ENCODE measurements at places on chromosomes 13 and 19.

DNA sequence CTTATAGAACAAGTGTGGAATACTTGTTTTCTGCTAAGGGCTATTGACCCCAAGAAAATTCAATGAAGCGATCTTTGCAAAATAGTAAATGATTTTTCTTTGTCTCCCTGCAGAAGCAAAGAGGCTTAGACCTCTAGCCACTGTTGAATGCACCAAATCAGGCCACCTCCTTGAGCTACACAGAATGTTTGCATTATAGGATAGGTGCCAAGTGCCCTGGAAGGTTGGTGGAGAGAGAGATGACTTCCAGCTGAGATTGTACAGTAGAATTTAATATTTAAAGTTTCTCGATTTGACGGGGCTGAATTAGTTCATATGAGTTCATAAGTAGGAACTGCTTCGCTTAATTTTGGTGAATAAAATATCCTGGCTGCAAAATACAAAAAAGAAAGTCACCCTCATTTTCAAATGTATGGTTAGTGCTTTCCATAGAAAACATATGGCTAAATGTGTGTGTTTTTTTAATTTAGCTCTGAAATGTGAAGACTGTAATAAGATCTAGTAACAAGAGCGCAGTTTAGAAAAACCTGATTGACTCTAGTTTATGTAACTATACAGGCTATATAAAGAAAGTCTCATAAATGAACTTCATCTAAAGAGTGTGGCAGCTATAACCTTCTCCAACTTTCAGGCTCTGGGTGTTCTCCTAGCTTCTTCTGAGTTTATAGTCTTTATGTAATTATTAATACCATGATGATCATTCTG, 41.6 kb downstream of the LRCH1 start:
- peaks cover 65% of the 10 kb centered on the region for H3K4me1 ChIP-seq
- peaks cover 5% of the 10 kb centered on the region for H3K27me3 ChIP-seq
- no peak overlapping the region for H3K4me3 ChIP-seq
- no peak overlapping the region for H3K27ac ChIP-seq

GRCh38 chr19:48629599-48630295, 7.4 kb downstream of the DBP start:
- no peak overlapping the region for H3K27ac ChIP-seq
- no peaks in the 10 kb centered on the region for H3K27me3 ChIP-seq
- peaks cover 17% of the 10 kb centered on the region for H3K4me1 ChIP-seq
- DNase-seq: peak; percentile 77
- H3K4me3 ChIP-seq: no peak overlapping the region

DNA sequence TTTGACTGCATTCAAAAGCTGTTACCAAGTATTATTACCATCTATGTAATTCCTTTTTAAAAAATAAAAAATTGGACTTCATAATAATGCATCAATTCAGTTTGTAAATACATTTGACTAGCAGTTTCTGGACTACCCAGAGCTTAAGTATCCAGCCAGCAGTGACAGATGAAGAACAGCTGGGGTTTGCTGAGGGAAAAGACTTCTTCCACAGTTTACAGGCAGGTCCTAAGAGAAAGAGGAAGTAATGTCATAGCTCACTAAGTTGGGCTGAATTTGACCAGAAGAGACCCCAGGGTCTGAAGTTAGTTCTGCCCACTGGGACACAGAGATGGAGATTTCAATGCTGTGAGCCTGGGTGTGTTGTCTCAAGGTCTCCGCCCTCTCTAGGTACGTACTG, 96.4 kb downstream of the MBNL2 start:
- no peak for DNase-seq
- H3K27ac ChIP-seq: no peak overlapping the region
- H3K4me3 ChIP-seq: no peak overlapping the region
- no peaks in the 10 kb centered on the region for H3K27me3 ChIP-seq
- no peaks in the 10 kb centered on the region for H3K4me1 ChIP-seq
- H3K36me3 ChIP-seq: no peaks in the 10 kb centered on the region

GRCh38 chr19:16327911-16328823, 3.5 kb downstream of the KLF2 start:
- H3K4me3 ChIP-seq: peak overlapping the region; percentile 87
- H3K4me1 ChIP-seq: peaks cover 48% of the 10 kb centered on the region
- DNase-seq: peak; percentile 89
- peak overlapping the region; percentile 77 for H3K27ac ChIP-seq
- H3K36me3 ChIP-seq: peaks cover 32% of the 10 kb centered on the region
- H3K27me3 ChIP-seq: peaks cover 19% of the 10 kb centered on the region

DNA sequence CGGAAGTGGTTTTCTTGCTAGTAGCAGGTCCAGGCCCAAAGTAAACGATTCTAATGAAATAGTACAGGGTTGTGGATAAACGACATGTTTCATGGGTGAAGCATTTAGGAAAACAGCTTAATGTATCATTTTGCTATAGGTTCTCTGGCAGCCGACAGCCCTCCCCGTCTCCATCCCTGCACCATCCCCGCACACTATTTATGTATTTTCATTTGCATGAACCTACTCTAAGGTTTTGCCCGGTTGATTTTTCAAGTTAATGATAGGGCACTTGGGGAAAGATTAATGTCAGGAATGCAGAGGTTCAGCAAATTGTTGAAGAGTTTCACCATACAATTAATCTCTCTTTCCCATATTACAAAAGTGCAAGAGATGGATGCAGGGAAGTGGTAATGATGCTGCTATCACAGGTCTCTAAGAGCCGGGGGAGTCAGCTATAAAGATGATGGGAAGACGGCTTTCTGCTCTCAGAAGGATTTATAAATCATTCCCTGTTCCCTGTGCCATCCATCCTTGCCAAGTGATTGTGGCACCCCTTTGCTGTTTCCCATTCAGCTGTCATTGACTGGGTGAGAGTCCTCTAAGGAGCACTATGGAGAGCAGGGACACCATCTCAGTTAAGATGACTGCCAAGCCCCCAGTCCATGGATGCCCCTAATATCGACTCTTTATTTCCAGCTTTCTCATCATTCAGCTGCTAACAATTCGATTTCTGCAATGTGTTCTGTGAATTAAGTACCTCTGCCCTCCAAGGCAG, 186.3 kb downstream of the IRS2 start:
- no peaks in the 10 kb centered on the region for H3K36me3 ChIP-seq
- no peak overlapping the region for H3K27ac ChIP-seq
- no peak overlapping the region for H3K4me3 ChIP-seq
- H3K4me1 ChIP-seq: no peaks in the 10 kb centered on the region

DNA sequence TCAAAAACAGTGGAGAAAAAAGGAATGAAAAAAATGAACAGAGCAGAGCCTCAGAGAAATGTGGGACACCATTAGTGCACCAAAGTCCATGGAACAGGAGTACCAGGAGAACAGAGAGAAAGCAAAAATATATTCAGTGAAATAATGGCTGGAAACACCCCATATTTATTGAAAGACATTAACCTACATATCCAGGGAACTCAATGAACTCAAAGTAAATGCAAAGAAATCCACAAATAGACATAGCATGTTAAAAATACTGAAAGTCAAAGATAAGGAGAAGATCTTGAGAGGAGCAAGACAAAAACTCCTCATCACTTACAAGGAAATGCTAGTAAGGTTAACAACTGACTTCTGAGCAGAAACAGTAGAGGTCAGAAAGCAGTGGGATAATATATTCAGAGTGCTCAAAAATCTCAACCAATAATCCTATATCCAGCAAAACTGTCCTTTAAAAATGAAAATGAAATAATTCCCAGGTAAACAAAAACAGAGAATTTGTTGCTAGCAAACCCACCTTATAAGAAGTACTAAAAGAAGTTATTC, 35.6 kb downstream of the METTL21C start:
- no peaks in the 10 kb centered on the region for H3K27me3 ChIP-seq
- DNase-seq: no peak
- H3K4me3 ChIP-seq: no peak overlapping the region
- H3K4me1 ChIP-seq: no peaks in the 10 kb centered on the region
- no peak overlapping the region for H3K27ac ChIP-seq

GRCh38 chr13:33213797-33214196, 71.8 kb downstream of the STARD13 start:
- DNase-seq: no peak
- H3K4me3 ChIP-seq: no peak overlapping the region
- H3K36me3 ChIP-seq: no peaks in the 10 kb centered on the region
- H3K4me1 ChIP-seq: peaks cover 3% of the 10 kb centered on the region

DNA sequence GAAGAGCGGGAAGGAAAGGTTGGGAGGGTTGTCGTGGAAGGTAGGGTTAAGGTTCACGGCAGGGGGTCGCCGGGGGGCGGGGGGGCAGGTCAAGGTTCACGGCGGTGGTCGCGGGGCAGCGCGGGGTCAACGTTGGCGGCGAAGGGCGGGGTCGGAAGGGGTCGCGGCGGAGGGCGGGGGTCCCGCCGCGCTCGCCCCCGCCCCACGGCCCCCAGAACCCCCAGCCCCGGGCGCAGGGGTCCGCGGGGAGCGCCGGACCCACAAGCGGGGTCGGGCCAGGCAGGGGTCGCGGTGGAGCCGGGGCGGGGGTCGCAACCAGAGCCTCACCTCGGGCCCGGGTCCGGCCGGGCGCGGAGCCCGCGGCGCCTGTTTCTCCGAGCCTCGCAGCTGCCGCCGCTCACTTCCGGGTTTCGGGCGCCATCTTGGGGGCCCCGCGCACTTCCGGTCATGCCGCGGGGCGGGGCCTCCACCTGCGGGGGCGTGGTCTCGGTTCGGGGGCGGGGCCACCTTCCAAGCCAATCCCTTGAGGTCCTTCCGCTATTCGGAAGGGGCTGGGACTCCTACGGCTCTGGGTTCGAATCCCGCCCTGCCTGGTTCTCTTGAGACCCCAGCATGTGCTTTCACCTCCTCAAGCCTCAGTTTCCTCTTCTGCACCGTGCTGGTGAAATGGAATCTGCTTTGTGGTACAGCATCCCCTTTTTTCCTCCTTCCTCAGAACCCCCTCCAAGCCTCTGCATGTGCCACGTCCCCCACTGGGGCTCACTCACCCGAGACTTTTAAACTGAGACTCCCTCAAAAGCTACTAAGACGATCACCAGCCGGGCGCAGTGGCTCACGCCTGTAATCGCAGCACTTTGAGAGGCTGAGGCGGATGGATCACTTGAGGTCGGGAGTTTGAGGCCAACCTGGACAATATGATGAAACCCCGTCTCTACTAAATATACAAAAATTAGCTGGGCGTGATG, at the start of gene SBNO2:
SBNO2 (minus strand) TSS at position 424 of the 965 bp plus-strand sequence. CDS start 19,992 bp downstream, outside the sequence.
- peak; percentile 98 for DNase-seq
- H3K27ac ChIP-seq: peak within 1 kb of the TSS; percentile 91
- peaks cover 10% of the 10 kb centered on the region for H3K36me3 ChIP-seq
- peaks cover 22% of the 10 kb centered on the region for H3K4me1 ChIP-seq

GRCh38 chr13:112704308-112705145, 14.7 kb downstream of the ATP11A start:
- H3K4me3 ChIP-seq: no peak overlapping the region
- H3K4me1 ChIP-seq: peaks cover 29% of the 10 kb centered on the region
- H3K27me3 ChIP-seq: no peaks in the 10 kb centered on the region
- peak overlapping the region; percentile 45 for H3K27ac ChIP-seq
- DNase-seq: no peak

DNA sequence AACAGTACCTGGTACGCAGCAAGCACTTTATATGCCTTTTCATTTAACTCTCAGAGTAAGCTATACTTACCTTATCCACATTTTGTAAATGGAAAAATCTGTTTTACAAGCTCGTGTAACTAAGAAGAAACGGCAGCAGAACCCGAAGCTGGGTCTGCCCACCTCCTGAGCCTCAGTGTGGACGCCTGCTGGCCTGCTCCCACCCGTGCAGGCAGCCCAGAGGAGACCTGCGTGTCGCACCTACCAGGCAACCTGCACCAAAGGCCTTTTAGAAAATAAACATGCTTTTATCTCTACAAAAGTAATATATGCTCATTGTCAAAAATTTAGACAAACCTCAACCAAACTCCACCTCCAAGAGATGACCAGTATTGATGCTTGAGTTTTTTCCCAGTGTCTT, 62.7 kb downstream of the CRYL1 start:
- H3K27me3 ChIP-seq: peaks cover 4% of the 10 kb centered on the region
- no peak overlapping the region for H3K27ac ChIP-seq
- peaks cover 5% of the 10 kb centered on the region for H3K36me3 ChIP-seq
- DNase-seq: no peak
